ENCODE measurements at places on chromosomes 7 and 10. TPM values are rescaled to one million over a fixed set of nuclear protein-coding genes. Genes with fewer than 3 reads are reported as not detected.
A peak's percentile ranks its signal among the peaks of the same experiment; 100 is the strongest.

DNA sequence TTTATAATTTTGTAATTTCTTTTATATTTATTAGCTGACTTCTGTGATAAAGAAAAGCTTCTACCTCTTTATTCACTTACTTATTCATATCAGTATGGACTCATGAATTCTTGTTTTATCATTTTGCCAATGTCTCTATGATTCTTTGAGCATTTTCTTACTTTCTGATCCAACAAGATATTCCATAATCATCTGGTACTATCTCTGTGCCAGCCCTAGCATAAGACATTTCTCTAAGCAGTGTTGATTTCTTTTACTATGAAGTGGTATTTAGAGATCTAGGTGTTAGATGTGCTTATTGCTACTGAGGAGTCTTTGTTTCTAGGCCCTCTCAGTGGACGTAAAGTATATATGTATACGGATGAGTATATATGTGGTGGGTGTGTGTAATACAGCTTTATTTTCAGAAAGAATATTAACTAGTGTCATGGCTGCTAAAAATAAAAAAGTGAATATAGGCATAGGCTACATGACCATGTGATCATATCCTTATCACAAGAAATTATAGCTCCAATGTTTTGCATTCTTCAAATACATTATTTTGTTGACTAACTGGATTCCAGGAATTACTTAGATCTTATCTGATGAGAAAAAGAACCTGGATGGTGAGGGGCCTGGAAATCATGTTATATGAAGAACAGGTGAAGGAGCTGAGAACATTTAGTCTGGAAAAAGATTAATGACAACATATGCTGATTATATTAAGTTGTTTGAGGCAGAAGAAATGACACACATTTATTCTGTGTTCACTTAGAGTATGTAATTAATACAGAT lies 13.1 kb downstream of the PHTF2 start:
- no peak for DNase-seq
- no peaks in the 10 kb centered on the region for H3K27me3 ChIP-seq
- peak overlapping the region; percentile 92 for H3K27ac ChIP-seq

DNA sequence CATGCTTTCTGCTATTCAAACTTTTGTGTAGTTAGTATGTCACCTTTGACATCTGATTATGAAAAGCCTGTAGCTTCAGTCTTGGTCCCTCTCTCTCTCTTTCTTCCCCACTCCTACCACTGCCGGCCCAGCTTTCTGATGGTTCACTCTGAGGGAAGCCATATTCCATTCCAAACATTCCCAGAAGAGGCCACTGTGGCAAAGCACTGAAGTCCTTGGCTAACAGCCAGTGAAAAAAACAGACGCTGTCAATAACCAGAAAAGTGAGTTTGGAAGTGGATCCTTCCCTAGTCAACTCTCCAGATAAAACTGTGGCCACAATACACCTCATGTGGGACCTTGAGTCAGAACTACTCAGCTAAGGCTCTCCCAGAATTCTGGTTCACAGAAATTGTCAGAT lies 950.7 kb upstream of the PHF14 start:
- H3K4me1 ChIP-seq = no peaks in the 10 kb centered on the region
- no peak overlapping the region for H3K4me3 ChIP-seq
- H3K27ac ChIP-seq = no peak overlapping the region
- H3K36me3 ChIP-seq = no peaks in the 10 kb centered on the region
- H3K27me3 ChIP-seq = no peaks in the 10 kb centered on the region
- no peak for DNase-seq

DNA sequence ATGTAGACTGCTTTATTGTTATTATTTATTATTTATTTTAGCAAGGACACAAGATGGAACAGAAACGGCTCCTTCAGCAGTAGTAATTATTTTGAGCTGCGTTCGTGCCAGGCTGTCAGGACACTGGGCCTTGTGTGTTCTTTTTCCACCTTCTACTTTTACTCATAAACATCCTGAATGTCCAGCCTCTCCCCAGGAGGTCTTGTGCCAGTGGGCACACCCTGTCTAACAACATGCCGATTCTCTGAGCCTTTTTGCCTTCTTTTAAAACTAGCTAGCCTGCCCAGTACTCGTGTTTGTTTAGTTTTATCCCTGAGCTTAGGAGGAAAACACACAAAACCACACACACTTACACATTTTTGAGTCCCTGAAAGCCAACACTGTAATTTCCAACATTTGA lies 1.2 kb downstream of the SCIN start:
- no peak overlapping the region for H3K27ac ChIP-seq
- peaks cover 36% of the 10 kb centered on the region for H3K27me3 ChIP-seq
- no peak overlapping the region for H3K4me3 ChIP-seq
- peaks cover 16% of the 10 kb centered on the region for H3K4me1 ChIP-seq

- no peaks in the 10 kb centered on the region for H3K36me3 ChIP-seq
- no peaks in the 10 kb centered on the region for H3K4me1 ChIP-seq
- no peak overlapping the region for H3K4me3 ChIP-seq
- H3K27me3 ChIP-seq = no peaks in the 10 kb centered on the region
- H3K27ac ChIP-seq = no peak overlapping the region
- no peak for DNase-seq
These were observed 62.6 kb downstream of the ASB13 start for GRCh38 chr10:5603848-5604170.

GRCh38 chr7:27083646-27084045 lies 12.2 kb downstream of the HOXA1 start:
- no peak overlapping the region for H3K27ac ChIP-seq
- no peaks in the 10 kb centered on the region for H3K36me3 ChIP-seq
- H3K4me3 ChIP-seq = no peak overlapping the region
- DNase-seq = no peak
- H3K4me1 ChIP-seq = peaks cover 4% of the 10 kb centered on the region

DNA sequence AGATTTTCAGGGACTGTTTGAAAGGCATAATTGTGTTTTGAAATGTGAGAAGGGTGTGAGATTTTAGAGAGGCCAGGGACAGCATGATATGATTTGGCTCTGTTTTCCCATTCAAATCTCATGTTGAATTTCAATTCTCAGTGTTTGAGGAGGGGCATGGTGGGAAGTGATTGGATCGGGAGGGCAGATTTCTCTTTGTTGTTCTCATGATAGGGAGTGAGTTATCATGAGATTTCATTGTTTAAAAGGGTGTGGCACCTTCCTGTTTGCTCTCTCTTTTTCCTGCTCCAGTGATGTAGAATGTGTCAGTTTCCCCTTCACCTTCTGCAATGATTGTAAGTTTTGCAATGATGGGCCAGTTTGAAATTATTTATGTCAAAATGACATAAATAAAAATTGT lies 113.0 kb upstream of the PCDH15 start:
- no peaks in the 10 kb centered on the region for H3K36me3 ChIP-seq
- H3K27me3 ChIP-seq = no peaks in the 10 kb centered on the region
- no peak overlapping the region for H3K27ac ChIP-seq
- no peaks in the 10 kb centered on the region for H3K4me1 ChIP-seq
- no peak for DNase-seq

DNA sequence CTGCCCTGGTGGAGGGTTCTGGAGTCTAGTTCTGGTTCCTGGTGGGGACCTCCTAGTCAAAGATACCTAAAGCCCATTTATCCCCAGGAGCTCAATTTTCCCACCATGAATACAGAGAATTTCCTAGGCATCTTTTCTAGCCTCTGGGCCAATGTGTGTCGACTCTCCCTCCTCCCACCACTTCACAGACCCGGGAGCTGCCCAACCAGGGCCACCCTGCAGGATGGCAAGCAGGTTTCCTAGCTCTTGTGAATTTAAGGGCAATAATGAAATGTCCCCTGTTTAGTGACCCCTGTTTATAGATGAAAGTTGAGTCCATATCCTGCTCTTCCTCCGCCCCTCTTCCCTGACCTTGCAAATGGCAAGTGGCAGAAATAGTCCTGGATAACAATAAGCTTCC lies 9.4 kb downstream of the DLX5 start:
- no peaks in the 10 kb centered on the region for H3K36me3 ChIP-seq
- H3K27me3 ChIP-seq = peaks cover 9% of the 10 kb centered on the region
- no peak overlapping the region for H3K27ac ChIP-seq
- peak; percentile 78 for DNase-seq
- peaks cover 31% of the 10 kb centered on the region for H3K4me1 ChIP-seq

DNA sequence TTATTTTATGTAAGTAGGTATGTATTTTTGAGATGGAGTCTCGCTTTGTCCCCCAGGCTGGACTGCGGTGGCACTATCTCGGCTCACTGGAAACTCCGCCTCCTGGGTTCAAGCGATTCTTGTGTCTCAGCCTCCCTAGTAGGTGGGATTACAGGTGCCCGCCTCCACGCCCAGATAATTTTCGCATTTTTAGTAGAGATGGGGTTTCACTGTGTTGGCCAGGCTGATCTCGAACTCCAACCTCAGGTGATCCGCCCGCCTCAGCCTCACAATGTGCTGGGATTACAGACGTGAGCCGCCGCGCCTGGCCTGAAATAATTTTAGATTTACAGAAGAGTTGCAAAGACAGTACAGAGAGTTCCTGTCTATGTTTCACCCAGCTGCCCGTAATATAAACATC lies 37.5 kb downstream of the PFKFB3 start:
- H3K27ac ChIP-seq = no peak overlapping the region
- no peak overlapping the region for H3K4me3 ChIP-seq
- no peaks in the 10 kb centered on the region for H3K27me3 ChIP-seq
- DNase-seq = no peak
- H3K36me3 ChIP-seq = no peaks in the 10 kb centered on the region

- no peaks in the 10 kb centered on the region for H3K27me3 ChIP-seq
- peak; percentile 85 for DNase-seq
- no peaks in the 10 kb centered on the region for H3K4me1 ChIP-seq
- H3K27ac ChIP-seq = no peak overlapping the region
- H3K4me3 ChIP-seq = no peak overlapping the region
These were observed 19.0 kb upstream of the ANKRD2 start for GRCh38 chr10:97553575-97554031.

DNA sequence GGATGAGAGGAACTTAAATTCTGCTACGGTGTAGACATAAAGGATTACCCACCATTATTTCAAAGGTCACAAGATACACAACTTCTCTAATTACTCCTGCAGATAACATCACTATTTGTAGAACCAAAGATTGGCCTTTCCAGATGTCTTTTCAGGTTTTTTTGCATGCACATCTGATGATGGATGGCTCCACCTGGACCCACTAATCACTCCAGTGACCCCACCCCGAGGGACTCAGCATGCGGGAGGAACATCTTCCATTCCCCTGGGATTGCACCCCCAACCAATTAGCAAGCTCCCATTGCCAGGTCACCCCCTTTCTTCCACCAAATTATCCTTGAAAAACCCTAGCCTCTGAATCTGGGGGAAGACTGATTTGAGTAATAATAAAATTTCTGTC lies 608.9 kb downstream of the CNTNAP2 start:
- H3K4me1 ChIP-seq = no peaks in the 10 kb centered on the region
- H3K36me3 ChIP-seq = no peaks in the 10 kb centered on the region
- DNase-seq = no peak
- H3K4me3 ChIP-seq = no peak overlapping the region
- H3K27ac ChIP-seq = no peak overlapping the region

DNA sequence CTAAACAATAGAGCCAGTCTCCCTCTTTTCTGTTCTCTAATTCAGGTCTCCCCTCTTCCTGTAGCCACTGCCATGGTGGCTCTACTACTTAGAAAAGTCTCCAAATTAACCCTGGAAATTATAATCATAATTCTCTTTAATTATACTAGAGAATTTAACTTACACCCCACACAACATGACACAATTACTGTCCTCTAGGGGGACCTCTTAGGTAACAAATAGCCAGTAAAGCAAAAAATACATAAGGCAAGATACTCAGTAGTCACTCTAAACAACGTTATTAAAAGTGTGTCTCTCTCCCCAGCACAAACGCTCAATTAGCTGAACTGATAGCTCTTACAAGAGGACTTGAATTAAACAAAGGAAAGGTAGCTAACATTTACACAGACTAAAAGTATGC lies 44.3 kb upstream of the ZNF107 start:
- no peak overlapping the region for H3K4me3 ChIP-seq
- DNase-seq = no peak
- H3K4me1 ChIP-seq = no peaks in the 10 kb centered on the region
- H3K36me3 ChIP-seq = no peaks in the 10 kb centered on the region

DNA sequence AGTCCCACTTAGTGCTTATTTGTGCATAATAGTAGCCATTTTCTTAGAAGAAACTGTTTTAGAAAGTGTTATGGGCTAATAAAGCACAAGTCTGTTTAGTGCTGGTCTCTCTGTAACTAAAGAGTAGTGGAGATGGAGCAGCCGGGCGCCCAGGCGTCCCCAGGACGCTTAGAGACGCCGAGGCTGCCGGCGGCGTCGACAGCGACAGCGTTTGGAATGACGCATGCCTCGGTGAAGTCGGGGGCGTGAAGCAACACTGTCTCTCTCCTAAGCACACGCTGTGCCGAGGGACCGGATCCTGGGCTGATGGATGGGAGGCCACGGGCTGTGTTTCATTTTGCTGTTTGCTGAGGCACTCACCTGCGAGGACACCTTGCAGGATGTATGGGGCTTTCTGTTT lies 588.6 kb upstream of the FOXK1 start:
- no peak for DNase-seq
- no peak overlapping the region for H3K27ac ChIP-seq
- no peak overlapping the region for H3K4me3 ChIP-seq
- no peaks in the 10 kb centered on the region for H3K4me1 ChIP-seq

DNA sequence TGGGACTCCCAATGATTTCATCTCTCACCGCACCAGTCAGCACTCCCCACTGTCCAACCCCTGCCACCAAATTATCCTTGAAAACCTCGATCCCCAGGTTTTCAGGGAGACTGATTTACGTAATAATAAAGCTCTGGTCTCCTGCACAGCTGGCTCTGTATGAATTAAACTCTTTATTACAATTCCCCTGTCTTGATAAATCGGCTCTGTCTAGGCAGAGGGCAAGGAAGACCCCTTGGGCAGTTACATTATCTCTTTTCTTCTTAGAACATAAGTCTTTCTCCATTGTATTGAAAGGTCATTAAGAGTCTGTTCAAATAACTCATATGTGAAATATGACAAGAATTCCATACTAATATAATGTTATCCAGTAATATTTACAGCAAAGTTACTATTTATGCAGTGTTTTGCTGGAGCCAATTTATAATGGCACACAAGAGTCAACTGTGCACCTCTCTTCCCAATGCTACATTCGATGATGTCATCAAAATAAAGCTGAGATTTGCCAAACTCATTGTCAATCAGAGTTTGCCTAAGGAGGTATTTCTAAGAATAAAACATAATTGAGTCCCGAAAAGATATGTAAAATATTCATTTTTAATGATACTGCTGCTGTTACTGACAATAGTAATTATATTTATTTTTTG lies 1297.2 kb upstream of the LRRTM3 start:
- H3K27ac ChIP-seq = no peak overlapping the region
- H3K4me1 ChIP-seq = no peaks in the 10 kb centered on the region
- no peaks in the 10 kb centered on the region for H3K27me3 ChIP-seq

Gene OPN1SW
- not detected for total RNA-seq

- DNase-seq = no peak
- peaks cover 35% of the 10 kb centered on the region for H3K27me3 ChIP-seq
- H3K4me3 ChIP-seq = no peak overlapping the region
- H3K27ac ChIP-seq = no peak overlapping the region
These were observed 5.3 kb downstream of the FRMD4A start for GRCh38 chr10:14325325-14325955.

Gene HKDC1
- total RNA-seq = 2.9 TPM

Gene PNLIPRP1
- not detected for total RNA-seq

Measured in osteoblast (primary cell).